Hematopoietic multipotent progenitor cell treated with erythropoietin and hydrocortisone succinate and interleukin-3 and kit ligand, for 17 days (in vitro differentiated cells): ENCODE measurements at places on chromosomes 3 and 15.

DNA sequence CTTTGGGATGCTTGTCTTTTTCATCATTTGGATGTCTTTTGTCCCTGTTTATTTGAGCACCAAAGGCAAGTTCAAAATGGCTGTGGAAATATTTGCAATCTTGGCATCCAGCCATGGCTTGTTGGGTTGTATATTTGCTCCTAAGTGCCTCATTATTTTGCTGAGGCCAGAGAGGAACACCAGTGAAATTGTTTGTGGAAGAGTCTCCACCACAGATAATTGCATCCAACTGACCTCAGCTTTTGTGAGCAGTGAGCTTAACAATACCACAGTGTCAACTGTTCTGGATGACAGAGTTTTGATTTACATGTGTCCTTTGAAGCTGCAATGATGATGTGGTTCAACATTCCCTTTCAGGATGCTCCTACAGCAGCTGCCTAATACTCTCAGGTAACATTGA lies 83.0 kb upstream of the KCNAB1 start:
- no peak for DNase-seq

DNA sequence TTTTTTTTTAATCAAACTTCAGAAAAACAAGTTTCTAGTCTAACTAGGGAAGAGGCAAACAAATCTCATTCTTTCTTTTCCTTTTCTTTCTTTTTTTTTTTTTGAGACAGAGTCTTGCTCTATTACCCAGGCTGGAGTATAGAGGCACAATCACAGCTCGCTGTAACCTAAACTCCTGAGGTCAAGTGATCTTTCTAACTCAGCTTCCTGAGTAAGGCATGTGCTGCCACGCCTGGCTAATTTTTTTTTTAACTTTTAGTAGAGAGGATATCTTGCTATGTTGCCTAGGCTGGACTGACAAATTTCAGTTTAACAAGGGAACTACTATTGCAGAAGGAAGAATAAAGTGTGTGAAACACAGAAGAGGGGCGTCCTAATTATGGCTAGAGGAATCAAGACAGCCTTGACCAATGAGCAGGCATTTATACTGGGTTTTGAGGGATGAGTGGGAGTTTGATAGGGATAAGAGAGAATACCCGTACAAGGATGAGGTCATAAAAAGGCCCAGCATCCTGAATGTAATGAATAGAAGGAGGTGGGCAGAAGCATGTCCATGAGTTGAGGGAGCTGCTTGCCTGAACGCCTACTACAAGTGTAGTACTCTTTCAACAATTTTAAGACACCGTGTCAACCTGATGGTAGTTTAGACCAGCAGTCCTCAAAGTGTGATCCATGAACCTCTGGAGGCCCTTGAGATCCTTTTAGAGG lies 6.7 kb upstream of the ZFAND6 start:
- DNase-seq, result no peak

DNA sequence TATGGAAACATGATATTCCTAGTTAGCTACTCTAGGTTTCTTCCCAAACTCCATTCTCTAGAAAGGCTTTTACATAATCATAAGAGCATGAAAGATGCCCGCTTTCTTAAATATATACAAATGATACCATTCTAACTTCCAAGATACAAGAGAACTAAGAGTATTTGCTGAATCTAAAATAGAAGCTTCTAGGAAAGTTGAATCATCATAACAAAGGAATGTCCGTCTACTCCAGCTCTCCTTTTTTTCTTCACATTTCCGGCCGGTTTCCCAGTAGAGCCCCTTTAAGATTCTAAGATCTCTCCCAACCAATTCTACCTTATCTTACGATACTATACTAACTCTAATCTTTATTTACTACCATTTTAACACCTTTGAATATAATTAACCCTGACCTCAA lies 60.1 kb downstream of the RAD18 start:
- DNase-seq, result no peak

DNA sequence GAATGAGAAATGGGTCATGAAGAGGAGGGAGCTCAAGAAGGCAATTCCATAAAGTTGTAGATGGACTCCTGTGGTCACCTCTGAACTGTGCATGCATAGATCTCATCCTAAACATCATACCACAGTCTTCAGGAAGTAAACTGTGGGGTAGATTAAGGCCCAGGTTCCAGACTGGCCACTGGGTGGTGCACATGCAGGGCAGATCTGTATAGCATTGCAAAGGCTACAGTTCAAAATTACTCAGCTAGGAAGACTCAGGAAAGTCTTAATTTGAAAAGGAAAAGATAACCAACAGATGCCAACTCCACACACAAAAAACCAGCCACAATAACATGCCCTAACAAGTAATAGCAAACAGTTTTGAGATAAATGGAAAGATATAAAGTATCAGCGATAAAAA lies 20.3 kb downstream of the KY start:
- DNase-seq, result no peak

DNA sequence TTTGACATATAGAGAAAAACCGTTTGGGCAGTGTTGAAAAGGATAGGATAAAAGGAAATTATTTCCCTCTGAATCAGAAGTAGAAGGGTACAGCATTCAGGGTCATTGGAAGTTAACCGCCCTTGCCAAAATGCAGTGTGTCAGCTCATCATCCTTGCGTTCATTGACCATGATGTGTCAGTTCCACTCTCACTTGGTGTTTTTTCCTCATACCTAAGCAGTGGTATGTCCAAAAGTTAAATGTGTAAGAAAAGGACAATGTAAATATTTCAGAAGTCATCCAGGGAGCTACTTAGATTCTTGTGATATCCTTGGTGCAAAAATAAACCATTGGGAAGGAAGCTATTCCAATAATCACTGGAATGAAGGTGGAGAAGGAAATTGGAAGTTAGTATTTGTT lies 50.7 kb downstream of the MAP6D1 start:
- no peak for DNase-seq

DNA sequence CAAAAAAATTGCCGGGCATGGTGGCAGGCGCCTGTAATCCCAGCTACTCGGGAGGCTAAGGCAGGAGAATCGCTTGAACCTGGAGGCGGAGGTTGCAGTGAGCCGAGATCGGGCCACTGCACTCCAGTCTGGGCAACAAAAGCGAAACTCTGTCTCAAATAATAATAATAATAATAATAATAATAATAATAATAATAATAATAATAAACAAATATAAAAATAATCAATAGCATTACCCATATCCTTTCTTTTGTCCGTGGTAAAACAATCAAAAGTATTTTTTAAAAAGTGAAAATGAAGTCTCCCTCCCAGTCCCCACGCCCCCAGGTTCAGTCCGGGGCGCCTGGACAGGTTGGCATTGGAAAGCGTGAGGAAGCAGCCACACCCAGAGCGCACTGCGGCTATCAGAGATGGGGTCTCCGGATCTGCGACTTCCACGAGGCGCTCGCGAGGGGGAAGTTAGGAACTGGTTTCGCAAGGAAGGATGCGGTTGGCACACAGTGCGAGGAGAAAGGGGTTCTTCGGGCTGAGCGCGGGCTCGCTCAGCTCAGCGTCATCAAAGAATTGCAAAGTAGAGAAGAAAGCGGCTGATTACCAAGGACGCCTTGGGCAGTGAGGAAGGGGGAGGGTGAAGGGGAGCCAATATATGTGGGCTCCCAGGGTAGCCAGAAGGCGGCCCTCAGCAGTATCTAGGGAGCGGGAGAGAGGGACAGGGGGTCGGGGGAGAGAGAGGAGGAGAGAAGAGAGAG lies 69.5 kb upstream of the EPHB3 start:
- DNase-seq, result no peak

DNA sequence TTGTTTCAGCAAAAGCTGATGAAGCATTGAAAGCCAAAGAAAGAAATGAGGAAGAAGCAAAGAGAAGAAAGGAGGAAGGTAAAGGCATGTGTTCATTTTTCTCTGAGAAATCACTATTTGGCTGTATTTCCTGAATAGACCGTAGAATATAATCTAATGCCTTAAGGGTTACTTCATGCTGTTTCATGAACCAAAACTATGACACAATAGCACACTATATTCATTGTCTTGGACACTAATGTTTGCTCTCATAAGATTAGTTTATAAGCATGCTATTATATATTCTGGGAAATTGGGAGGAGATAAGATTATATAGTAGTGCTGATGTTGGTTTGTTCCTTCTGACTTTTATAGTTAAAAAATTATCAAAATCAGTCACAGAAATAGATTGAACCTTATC lies 110.1 kb upstream of the MLF1 start:
- DNase-seq, result no peak

DNA sequence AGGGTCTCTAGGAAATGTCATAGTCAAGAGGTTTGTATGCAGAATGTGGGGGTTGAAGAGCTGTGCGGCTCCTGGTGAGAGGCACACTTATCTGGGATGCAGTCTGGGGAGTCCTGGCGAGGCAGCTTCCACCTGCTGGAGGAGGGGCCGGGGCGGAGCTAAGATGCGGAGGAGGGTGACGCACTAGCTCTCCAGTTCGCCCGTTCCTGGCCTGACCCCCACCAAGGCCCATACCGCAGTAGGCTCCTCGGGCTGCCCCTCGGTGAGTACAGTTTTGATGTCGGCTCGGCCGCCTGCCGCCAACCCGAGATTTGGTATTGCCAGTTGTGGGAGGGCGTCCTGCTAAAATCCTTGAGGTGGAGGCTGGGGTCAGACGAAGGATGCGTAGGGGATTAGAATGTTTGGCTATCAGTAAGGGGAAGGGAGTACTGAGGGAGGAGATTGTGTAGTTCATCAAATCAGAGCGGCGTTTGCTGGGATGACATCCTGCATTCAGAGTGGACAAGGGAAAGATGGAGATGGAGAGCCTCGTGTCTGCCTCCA lies at the start of gene SCG5:
Gene SCG5 (plus strand): TSS at position 194 of the 543 bp plus-strand sequence. CDS start 1,883 bp downstream, outside the sequence.
- no peak for DNase-seq

DNA sequence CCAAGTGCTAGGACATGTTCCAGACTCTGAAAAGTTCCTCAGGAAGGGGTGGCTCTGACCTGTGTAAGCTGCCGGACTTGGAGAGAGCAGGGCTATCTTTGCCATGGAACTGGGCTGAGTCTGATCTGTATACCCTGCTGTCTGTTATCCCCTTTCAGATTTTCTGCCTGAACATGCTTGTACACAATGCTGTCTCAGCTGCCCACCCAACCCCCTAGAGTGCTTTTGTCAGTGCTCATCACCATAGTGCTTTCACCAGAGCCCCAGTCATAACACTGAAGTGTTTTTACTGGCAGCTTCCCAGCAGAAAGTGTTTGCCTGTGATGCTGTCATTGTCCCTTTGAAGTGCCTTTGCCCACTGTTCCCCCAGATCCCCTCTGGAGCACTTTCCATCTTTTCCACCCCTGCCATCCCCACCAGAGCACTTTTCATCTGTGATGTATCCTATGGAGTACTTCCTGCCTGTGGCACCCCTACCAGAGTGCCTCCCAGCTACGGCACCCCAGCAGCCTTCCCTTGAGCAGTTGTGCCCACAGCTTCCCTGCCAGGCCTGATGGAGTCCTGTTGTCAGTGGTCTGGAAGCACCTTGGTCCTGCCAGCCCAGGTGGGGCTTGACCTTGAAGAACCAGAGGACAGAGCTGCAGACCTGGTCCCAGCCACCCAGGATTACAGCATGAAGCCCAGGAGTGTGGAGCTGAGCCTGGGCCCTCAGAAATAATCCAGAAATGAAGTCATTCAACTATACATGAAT lies 397.7 kb downstream of the DIPK2A start:
- no peak for DNase-seq

- DNase-seq, result peak; percentile 83
Measured at GRCh38 chr3:152269056-152269830, 514 bp downstream of the MBNL1 start.

DNA sequence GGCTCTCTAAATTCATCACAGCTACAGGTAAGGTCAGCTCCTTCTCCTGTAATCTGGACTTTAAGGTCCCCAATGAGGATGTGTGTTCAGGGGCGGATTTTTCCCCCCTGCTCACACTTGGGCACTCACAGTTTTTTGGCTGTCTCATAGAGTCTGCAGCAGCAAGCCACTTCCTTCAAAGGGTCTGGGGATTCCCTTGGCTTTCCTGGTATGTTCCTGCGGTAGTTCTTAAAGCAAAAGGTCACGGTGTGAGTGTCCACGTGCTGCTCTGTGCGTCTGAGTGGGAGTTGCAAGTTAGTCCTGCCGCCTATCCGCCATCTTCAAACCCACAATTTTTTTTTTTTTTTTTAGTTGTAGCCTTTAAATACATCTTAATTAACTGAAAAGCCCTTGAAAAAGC lies 15.4 kb upstream of the CFAP20DC start:
- DNase-seq, result no peak

DNA sequence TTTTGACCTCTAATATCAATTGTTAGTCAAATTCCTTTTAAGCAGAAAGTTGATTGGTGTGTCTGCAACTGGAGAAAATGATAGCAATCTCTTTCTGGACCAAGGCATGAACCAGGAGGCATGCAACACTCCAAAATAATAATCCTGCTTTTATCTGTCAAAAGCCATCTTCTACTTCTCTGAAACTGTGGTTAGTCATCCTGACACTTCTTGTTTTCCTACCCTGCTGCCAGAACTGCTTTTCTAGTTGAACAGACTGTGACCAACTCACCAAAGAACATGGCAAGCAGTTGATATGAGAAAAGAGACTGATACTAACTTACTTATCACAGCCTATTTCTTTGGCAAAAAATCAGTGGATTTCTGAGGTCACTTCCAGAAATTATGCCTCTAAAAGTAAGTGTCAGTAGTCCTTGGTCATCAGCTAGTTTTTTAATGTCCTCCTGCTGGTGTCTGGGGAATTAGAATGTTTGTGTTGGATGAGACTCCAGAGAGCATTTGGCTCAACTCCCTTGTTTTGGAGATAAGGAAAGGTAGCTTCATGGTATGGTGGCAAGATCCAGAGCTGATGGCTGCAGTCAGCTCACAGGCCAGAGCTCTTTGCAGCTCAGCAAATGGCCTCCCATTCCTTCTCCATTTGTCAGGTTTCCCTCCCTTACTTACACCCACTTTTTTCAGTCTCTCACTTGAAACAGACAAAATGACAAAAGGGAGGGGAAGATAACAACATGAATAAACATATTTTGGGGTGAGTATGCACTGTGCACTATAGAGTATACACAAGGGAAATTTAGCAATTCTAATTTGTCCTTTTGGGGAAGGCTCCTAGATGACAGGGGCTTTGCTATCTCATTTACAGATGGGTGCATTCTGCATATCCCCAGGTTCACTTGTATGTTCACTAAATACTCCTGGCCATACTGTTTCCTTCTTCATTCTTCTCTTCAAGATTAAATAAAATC lies 7.0 kb downstream of the CRYGS start:
- DNase-seq, result no peak
